ENCODE measurements at places on chromosomes 6 and 20.

DNA sequence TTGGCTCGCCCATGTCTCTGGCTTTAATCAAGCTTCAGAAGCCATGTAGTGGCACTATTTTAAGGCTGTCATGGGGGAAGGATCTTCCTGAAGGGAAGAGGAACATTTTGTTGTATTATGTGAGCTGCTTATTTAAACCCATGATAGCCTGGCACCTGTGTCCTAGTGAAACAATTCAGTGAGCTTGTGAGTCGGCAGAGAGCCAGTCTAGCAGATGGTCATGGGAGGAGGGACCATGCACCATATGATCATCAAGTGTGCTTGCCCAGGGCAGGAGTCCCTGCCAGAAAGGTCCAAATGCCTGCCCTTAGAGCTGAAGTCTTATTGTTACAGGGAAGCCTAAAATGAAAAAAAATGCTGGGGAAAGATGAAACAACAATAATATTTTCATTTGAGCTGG, 132.9 kb downstream of the PRDM13 start:
- DNase-seq: no peak

- DNase-seq: no peak
Measured at GRCh38 chr6:45903959-45904358, 111.7 kb downstream of the CLIC5 start.

DNA sequence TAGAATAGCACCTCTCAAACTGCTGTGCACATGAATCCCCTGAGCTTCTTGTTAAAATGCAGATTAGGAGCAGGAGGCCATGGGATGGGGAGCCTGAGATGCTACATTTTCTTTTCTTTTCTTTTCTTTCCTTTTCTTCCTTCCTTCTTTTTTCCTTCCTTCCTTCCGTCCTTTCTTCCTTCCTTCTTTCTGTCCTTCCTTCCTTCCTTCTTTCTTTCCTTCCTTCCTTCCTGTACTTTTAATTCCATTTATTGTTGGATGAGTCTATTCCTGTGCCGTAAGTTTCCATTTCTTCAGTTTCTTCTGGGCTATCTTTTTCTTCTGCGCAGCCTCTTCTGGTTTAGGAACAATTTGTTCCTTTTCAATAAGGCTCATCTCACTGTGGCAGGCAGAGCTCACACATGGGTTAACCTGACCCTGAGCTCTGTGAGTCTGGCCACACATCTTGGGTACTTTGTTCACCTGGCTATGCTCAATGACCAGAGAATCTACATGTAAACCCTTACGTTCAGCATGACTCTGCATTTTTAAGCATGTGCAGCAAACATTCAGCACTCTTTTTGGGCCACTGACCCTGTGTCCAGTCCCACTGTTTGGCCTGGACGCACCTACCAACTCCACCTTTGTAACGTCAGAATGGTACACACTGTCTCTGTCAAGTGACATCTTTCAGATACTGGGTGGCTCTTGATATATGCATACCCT, 114.7 kb upstream of the INSM1 start:
- no peak for DNase-seq

GRCh38 chr6:17159240-17159639, 57.4 kb downstream of the STMND1 start:
- no peak for DNase-seq

DNA sequence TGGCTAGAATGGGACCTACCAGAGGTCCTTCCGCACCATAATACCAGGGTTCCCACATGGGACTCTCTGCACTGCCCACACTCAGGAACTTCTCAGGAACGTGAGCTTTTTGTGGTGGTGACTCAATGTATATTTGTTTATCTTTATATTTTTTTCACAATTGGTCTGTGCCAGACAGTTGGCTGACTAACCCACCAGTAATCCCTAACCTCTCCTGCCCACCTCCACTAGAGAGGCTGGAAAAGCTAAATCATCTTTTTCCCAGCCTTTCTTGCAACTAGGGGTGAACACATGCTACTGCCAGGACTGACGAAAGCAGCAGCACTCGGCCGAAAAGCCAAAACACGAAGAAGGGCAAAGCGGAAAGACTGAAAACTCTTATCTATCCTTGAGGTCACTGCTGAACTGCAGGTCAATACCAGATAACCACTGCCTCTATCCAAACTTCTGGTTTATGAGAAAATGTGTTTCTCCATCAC, 112.9 kb downstream of the TRERF1 start:
- no peak for DNase-seq

- DNase-seq: no peak
Measured at GRCh38 chr6:167285077-167285770, 5.9 kb upstream of the UNC93A start.

- no peak for DNase-seq
Measured at GRCh38 chr6:113160306-113161017, 696.7 kb upstream of the MARCKS start.

Data from neural crest cell (in vitro differentiated cells).